ENCODE measurements at places on chromosomes 4 and X.

DNA sequence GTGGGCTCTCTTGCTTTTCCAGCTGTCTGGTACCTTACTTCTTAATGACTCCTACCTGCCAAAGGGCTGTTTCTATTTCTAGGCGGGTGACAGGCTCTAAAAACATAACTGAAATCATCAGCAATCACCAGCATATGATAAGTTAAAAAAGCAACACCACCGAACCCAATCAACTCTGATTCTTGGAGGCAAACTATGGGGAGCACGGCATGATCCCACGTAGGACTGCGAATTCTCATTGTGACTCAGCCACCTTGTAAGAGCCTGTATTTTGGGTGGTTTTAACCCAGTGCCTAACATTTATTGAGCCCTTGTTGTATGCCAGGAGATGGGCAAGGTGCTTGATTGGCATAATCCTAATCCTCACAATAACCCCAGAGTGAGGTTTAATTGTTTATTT lies 156.8 kb downstream of the PACRGL start:
- DNase-seq = no peak

DNA sequence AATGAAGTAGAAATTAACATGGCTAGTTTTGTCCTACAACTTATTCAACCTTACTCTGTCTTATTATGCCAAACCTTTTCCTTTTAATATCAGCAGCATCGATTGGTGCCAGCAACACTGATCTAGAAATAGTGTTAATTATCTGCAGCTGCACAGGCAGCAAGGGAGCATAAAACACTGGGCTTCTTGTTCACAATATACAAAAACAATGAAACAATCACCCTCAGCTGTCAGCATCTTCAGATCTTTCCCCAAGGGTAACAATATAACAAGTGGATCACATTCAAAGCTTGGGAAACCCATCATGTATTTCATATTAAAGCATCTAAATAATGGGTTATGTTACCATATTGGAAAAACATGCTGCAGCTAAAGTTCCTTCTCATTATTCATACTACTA lies 238.1 kb downstream of the SPOCK3 start:
- DNase-seq = no peak

GRCh38 chr4:169384779-169385178 lies 114.0 kb upstream of the SH3RF1 start:
- DNase-seq = no peak

- no peak for DNase-seq
These were observed 313.3 kb upstream of the NOCT start for GRCh38 chr4:138702190-138702824.

GRCh38 chr4:7165874-7166201 lies 26.5 kb upstream of the SORCS2 start:
- no peak for DNase-seq

- no peak for DNase-seq
These were observed 209.8 kb downstream of the RTL9 start for GRCh38 chrX:110568441-110568840.

GRCh38 chr4:178306565-178306964 lies 864.3 kb upstream of the AGA start:
- DNase-seq = no peak

GRCh38 chr4:24677909-24678308 lies 93.6 kb upstream of the DHX15 start:
- DNase-seq = no peak

GRCh38 chrX:95427389-95427788 lies 1257.3 kb upstream of the DIAPH2 start:
- no peak for DNase-seq

DNA sequence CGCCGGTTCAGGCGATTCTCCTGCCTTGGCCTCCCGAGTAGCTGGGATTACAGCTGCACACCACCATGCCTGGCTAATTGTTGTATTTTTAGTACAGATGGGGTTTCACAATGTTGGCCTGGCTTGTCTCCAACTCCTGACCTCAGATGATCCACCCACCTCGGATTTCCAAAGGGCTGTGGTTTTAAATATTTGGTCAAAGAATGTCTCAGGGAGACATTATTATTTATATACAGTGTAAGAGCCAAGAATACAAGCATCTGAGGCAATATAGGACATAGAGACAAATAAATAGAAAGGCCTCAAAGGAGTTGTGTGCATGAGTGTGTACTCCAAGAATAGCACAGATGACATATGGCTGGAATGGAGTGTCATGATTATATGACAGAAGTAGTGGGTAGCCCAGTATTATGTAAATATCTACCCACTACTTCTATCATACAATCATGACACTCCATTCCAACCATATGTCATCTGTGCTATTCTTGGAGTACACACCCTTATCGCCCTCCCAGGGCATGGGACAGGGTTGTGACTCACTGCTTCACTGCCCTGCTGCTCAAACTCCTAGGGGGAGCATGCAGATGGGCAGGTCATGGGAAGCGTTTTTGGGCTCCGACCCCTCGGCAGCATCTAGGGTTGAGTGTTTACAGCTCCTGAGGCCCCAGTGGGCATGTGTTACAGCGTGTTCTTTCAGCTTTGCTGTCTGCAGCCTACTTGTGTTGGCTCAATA lies 1649.8 kb upstream of the PCDH10 start:
- DNase-seq = no peak
